ENCODE measurements at places on chromosomes 6 and 20. TPM values are rescaled to one million over a fixed set of nuclear protein-coding genes. Genes with fewer than 3 reads are reported as not detected.

Gene CD2AP
- total RNA-seq, result 68.3 TPM

Gene CEP85L
- 73.4 TPM for total RNA-seq

Gene HTR1B
- 0.79 TPM for total RNA-seq

Gene FKBP1C
- 0.21 TPM for total RNA-seq

Gene FAM83C
- 0.21 TPM for total RNA-seq

Gene PTPRT
- total RNA-seq, result 1.9 TPM

Gene IL17A
- not detected for total RNA-seq

Gene TRAPPC3L
- 0.42 TPM for total RNA-seq

Gene INSM1
- total RNA-seq, result not detected

Gene PROCR
- 43.0 TPM for total RNA-seq

Gene SPACA1
- total RNA-seq, result not detected

Gene ATP5F1E
- total RNA-seq, result 26.8 TPM

Gene CDC25B
- total RNA-seq, result 18.7 TPM

Gene FRK
- 7.3 TPM for total RNA-seq

Gene SEMG1
- not detected for total RNA-seq

Gene SEL1L2
- 1.9 TPM for total RNA-seq

Gene ANKRD6
- total RNA-seq, result 29.2 TPM

Gene PRSS16
- total RNA-seq, result 2.0 TPM

Gene MRPS26
- 18.3 TPM for total RNA-seq

Gene OR2B6
- not detected for total RNA-seq

Gene CPNE5
- 4.5 TPM for total RNA-seq

Gene KIF6
- total RNA-seq, result 1.1 TPM

Gene TSHZ2
- total RNA-seq, result 35.0 TPM

Gene FAM217A
- not detected for total RNA-seq

Gene KIF25
- total RNA-seq, result not detected

Gene ELOVL5
- 72.6 TPM for total RNA-seq

Gene CLPSL1
- not detected for total RNA-seq

Gene OPN5
- total RNA-seq, result 0.05 TPM

Gene TTK
- 21.9 TPM for total RNA-seq

Gene SLC22A16
- 0.63 TPM for total RNA-seq

Gene FKBP1A
- total RNA-seq, result 96.6 TPM

Gene ENPP1
- 45.3 TPM for total RNA-seq

Gene OR2H1
- not detected for total RNA-seq

Gene GNAS-AS1
- 1.4 TPM for total RNA-seq

Gene MGME1
- total RNA-seq, result 15.0 TPM

Gene MAP7
- 10.4 TPM for total RNA-seq

Gene TUBB2A
- 52.8 TPM for total RNA-seq

Gene FAM209B
- not detected for total RNA-seq

Gene DYNLT1
- total RNA-seq, result 64.8 TPM

Gene ZNF334
- 20.5 TPM for total RNA-seq

Gene FAM184A
- total RNA-seq, result 12.1 TPM

Gene RIMS1
- total RNA-seq, result 21.0 TPM

Measured in urinary bladder (tissue), 4 donors.